HTR-8/SVneo (cell line): ENCODE measurements at places on chromosomes 16 and 17.

DNA sequence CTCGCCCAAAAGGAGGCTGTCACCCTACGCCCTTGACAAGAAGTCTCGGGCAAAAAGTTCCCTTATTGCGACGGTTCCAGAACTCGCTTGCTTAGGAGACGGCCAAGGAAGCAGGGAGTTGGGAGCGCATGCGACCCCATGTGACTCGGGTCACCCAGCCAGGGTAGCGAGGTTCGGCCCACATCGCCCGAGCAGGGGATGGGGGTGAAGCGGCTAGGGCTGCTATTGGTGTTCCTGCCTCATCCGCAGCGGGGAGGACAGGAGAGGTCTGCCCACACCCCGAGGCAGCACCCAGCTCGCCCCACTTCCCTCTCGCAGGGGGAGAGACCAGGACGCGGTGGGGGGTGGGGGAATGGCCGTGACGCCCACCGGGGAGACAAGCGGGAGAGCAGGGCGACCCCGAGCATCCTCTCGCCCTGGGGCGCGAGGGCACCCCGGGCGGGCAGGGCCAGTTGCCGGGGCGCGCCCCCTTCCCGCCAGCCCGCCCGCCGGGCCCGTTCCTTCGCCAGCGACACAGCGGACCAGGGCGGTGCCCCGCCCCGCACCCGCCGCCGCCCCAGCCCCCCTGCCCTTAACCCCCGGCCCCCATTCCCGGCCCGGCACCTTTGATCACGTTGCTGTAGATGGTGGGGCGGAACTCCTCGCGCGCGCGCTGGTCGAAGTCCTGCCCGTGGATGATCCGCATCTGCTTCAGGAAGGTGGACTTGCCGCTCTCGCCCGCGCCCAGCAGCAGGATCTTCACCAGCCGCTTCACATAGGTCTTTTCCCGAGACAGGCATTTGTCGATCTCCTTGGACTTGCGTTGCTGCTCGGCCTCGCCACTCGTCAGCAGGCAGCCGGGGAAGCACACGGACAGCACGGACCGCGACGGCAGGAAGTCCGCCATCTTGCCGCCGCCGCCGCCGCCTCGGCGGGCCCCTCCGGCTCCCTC is 567 bp downstream of the GNA13 start:
- DNase-seq, result peak; percentile 66

GRCh38 chr16:30418350-30419181 is 11.2 kb downstream of the ZNF771 start:
- DNase-seq, result no peak

- no peak for DNase-seq
These were observed 15.1 kb downstream of the ASPSCR1 start for GRCh38 chr17:81992306-81993102.

DNA sequence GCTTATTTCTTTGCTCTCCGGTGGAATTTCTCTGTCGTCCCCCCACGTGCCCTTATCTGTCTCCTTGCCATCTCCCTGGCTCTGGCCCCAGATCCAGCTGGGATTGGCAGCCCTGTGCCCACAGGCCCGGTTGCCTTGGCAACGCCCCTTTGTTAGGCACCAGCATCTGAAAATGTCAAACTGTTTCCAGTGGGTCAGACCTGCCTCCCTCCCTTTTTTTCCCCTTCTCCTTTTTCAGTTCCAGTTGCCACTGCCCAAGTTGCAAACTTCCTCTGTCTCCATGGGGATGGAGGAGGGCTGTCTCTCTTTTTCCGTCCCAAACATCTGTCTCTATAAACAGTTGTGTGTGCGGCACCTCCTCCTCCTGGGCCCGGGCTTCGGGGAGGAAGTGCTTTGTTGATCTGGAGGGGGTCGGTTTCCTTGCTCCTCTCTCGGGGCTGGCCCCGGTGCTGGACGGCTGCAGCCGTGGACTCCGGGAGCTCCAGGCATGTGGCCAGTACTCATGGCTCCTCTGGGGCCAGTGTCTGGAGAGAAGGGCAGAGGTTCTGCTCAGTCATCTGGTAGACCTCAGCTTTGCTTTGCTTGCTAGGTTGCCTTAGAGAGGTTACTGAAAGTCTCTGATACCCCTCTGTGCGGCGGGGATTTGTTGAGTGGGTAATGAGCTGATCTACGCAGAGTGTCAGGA is 35.3 kb downstream of the SOCS3 start:
- DNase-seq, result no peak
